ENCODE measurements at places on chromosomes 5 and 9.

- DNase-seq, result no peak
Observed at GRCh38 chr5:145804701-145805100, 30.4 kb downstream of the PRELID2 start.

DNA sequence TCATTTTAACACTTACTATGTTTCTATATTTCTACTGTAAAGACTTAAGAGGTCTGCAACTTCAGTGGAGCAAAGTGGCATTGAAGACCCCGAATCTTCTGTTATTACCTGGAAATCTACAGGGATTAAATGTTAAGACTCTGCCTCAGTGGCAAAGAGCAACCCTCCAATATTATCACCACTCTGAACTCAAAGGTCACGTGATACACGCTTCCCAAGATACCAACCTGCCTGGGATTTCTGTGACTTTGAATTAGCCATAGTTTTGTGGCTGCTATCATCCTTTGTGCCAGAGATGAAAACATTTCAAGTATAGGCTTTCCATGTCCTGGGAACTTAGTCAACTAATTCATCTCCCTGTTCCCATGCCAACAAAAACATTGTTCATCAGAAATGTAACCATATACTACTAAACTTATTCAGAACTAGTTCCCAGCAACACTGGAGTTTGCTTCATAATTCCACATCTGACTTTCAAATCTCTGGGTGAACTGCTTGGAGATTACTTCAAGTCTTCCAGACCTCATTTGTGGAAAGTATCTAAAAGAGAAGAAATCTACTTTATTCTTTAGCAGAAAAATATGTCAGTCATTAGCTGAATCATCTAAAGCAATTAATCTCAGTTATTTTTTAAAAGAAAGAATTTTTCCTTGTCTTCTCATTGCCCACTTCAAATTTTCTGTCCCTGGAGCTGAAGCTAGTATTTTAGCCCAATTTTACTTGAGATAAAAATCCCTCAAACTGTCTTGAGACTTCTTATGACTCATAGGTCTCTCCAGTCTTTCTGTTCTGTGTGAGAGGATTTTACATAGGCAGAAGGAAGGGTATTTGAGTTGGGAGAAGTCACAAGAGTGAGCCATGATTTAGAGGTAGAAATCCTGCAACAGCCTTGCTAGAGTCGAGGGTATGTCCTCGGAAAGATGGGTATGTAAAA, 83.0 kb downstream of the ZNF462 start:
- no peak for DNase-seq

DNA sequence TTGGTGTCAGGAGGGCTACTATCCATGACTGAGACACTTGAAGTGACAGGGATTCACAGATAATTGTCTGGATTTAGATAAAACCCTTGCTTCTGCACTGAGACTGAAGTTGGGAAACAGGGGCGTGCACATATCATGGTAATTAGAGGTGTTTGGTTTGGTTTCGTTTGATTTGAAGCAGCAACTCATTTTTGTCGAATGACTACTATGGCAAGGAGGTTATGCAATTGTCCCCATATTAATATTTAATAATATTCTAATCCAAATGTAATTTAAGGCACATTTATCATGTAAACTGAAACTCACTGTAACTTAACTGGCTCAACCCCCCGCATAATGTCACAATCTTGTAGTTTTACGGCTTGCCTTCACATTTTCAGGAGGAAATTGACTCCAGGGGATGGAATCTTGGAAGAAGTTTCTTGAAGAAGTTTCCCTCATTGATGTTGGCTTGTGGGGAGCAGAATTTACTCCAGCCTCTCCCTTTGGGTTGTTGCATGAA, 12.5 kb downstream of the ZNF366 start:
- no peak for DNase-seq

DNA sequence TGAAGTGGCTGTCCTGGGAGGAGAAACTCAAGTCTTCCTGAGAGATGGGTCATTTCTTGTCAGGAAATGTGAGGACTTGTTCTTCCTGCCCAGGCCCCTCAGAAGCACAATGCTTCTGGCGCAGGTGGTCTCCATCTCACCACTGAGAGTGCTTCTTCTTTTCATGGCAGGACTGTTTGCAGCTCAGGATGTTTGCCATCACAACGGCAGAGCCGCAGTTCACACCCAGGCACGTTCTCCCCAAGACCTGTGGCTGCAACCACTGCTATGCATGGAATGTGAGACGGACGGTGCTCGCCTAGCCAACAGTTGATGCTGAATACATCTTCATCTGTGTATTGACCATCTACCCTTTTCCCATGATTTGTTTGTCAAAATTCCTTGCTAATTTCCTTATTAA, 216.3 kb downstream of the GADD45G start:
- no peak for DNase-seq

DNA sequence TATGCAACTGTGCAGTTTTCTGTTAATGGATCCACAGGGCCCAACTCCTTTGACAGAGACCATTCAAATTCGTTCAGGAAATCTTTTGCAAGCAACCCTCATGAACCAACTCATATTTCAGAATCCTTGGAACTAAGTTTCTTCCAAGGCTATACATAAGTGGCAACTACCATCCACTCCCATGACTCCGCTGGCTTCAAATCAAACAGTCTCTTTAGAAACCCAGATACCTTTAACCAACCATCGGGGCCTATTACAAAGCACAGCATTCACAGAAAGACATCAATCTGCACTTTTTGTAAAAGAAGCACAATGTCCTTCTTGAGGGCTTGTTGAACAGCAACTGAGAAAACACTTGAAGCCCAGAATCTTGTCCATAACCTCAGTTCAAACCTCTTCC, 526.9 kb downstream of the DTWD2 start:
- no peak for DNase-seq

GRCh38 chr5:179127136-179128040, 67.2 kb downstream of the ZNF354C start:
- DNase-seq, result no peak

- no peak for DNase-seq
Observed at GRCh38 chr5:103313056-103313455, 54.5 kb downstream of the MACIR start.

DNA sequence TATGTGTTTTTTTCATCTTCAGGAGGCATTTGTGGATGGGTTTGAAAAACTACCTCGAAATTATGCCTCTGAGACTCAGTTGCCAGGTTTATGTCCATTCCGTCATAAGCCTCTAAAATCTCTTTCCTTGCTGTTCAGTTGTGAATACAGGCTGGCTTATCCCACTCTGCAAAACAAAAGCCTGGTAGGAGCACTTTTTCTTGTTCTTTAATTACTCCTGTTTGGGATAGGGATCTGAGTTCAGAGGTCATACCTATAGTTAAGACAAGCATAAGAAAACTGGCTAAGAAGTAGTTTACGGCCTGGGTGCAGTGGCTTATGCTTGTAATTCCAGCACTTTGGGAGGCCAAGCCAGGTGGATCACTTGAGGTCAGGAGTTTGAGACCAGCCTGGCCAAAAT, 24.4 kb downstream of the ZNF131 start:
- no peak for DNase-seq

GRCh38 chr5:99243111-99243510, 314.3 kb upstream of the CHD1 start:
- no peak for DNase-seq

GRCh38 chr9:104786293-104786692, 22.4 kb downstream of the NIPSNAP3B start:
- no peak for DNase-seq

- peak; percentile 40 for DNase-seq
Observed at GRCh38 chr5:139903795-139904565, 108.4 kb downstream of the PSD2 start.

DNA sequence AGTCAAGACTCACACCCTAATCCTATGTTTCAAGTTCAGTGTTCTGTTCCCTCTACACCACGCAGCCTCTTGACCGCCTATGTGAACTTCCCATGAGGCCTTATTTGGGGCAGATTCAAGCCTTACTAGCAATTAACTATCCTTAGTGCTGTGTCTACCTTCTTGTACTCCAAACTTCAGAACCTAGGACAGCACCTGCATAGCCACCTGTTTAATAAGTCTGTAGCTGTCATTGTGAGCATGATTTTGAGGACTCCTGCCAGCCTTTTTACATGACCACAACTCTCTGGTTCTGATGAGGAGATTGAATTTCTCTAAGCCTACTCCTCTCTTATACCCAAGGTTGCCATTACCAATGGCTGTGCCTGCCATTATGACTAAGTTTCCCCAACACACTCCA, 50.8 kb upstream of the PCSK1 start:
- no peak for DNase-seq

DNA sequence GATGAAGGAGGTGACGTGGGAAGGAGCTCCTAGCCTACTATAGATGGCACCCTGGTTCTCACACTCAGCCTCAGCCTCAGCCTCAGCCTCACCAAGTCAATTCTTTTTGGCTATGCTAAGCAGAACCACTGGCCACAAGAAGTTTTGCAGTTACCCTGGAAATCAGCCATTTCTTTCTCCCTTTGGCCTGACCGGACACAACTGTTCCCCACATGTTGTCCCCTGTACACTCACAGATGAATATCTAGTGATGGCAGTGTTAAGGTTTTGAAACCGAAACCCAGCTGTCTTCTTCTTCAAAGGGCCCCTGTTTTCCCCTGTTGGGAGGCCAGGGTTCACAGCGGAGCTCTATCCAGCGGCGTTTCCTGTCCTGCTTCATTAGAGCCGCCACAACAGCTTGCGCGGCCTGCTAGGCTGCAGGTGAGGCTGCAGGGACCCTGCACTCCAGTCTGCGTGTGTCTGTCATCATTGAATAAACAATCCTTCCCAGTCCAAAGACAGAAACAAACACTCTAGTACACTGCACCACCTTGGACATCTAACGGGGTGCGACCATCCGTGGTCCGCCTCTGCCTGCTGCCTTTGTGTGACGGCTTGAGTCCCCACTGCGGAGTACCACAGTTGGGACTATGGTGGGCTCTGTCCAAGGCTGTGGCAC, 250.5 kb downstream of the DENND1A start:
- DNase-seq, result peak; percentile 40

GRCh38 chr9:122258886-122259415, 5.7 kb downstream of the RBM18 start:
- no peak for DNase-seq

Measured in COR-L47 (cell line).